ENCODE measurements at places on chromosomes 4 and X.

DNA sequence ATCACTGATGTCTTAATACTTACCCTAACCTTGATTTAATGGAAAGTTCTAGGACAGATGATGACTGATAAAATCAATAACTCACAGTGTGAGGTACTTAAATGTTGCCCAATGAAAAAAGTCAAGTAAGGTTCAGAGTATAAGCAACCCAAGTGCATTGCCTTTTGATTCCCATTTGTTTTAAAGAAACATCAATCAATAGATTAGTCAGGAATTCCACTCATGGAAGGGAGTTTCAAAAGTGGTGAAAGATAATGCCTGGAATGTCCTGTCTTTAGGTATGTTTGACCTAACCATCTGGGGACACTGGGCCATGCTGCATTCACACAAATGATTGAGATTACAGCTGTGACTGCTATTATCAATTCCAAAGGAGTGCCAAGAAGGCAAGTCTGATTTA is 259.7 kb downstream of the PPARGC1A start:
- no peaks in the 10 kb centered on the region for H3K4me1 ChIP-seq
- no peak overlapping the region for H3K4me3 ChIP-seq
- no peak for DNase-seq
- H3K27ac ChIP-seq, result no peak overlapping the region
- no peaks in the 10 kb centered on the region for H3K36me3 ChIP-seq

- no peak for DNase-seq
- H3K4me3 ChIP-seq, result peak overlapping the region; percentile 13
- H3K4me1 ChIP-seq, result no peaks in the 10 kb centered on the region
- no peaks in the 10 kb centered on the region for H3K36me3 ChIP-seq
- peaks cover 23% of the 10 kb centered on the region for H3K27me3 ChIP-seq
Measured at GRCh38 chr4:174214101-174214878, 69.2 kb downstream of the FBXO8 start.

DNA sequence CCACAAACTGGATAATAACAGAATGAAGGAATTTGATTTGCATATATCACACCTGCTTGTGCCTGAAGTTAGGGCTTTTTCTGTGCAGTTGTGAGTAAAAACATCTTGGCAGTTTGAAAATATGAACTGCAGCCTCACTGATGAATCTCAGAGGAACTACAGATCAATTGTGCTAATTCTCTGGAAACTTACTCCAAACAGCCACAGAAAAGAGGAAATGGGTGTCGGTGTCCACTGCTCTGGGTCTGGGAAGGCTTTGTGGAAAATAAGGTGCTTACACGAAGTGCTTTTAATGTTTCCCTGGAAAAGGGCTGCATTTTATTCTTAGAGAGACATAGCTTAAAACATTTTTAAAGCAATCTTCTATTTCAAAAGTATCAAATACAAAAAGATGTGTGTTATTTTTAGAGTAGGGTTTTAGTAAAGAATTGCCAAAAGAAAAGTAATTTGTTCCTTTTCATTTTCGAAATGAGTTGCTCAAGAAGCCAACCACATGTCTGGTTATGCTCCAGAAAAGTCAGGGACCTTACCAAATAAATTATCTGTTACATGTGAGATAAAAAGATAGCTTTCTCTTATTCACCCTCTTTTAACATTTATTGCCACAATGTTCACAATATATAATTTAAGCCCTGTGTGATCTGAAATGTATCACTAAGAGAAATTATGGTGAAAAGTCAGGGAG is 240.1 kb downstream of the FRAS1 start:
- H3K4me3 ChIP-seq, result no peak overlapping the region
- no peak overlapping the region for H3K27ac ChIP-seq
- no peaks in the 10 kb centered on the region for H3K36me3 ChIP-seq
- H3K4me1 ChIP-seq, result no peaks in the 10 kb centered on the region
- no peaks in the 10 kb centered on the region for H3K27me3 ChIP-seq

- H3K4me3 ChIP-seq, result peak overlapping the region; percentile 57
- no peaks in the 10 kb centered on the region for H3K27me3 ChIP-seq
- H3K27ac ChIP-seq, result peak overlapping the region; percentile 76
- H3K4me1 ChIP-seq, result peaks cover 3% of the 10 kb centered on the region
- no peaks in the 10 kb centered on the region for H3K36me3 ChIP-seq
- peak; percentile 86 for DNase-seq
Measured at GRCh38 chr4:30718021-30718542, 2.1 kb upstream of the PCDH7 start.

- H3K4me1 ChIP-seq, result peaks cover 3% of the 10 kb centered on the region
- H3K27me3 ChIP-seq, result no peaks in the 10 kb centered on the region
- DNase-seq, result no peak
- no peak overlapping the region for H3K4me3 ChIP-seq
- no peak overlapping the region for H3K27ac ChIP-seq
Measured at GRCh38 chr4:142345924-142346323, 500.2 kb downstream of the INPP4B start.

- H3K4me3 ChIP-seq, result no peak overlapping the region
- no peaks in the 10 kb centered on the region for H3K4me1 ChIP-seq
- no peaks in the 10 kb centered on the region for H3K27me3 ChIP-seq
- H3K36me3 ChIP-seq, result no peaks in the 10 kb centered on the region
- DNase-seq, result no peak
- H3K27ac ChIP-seq, result no peak overlapping the region
Measured at GRCh38 chr4:66059556-66059955, 389.3 kb upstream of the EPHA5 start.

- no peak for DNase-seq
- no peak overlapping the region for H3K27ac ChIP-seq
- H3K36me3 ChIP-seq, result no peaks in the 10 kb centered on the region
- no peaks in the 10 kb centered on the region for H3K27me3 ChIP-seq
- no peaks in the 10 kb centered on the region for H3K4me1 ChIP-seq
Measured at GRCh38 chrX:77922787-77923186, 12.3 kb downstream of the ATP7A start.

DNA sequence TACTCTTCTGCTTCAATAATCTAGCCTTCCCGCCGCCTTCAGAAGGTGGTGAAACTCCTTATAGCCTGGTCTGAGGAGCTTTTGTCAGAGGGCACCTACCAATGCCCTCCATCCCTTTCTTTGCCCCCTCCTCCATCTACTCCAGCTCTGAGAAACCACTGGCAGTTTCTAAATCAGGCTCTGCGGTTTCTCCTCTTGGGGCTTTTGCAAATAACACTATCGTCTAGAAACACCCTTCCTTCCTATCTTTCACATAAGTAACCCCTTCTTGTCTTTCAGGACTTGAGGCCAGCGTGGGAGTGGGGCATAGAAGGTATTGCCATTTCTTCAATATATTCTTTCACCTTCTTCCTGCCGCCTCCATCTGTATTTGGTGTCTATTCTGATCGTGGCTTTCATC is 1.2 kb upstream of the EFHC2 start:
- no peak for DNase-seq
- H3K27ac ChIP-seq, result no peak overlapping the region
- no peak overlapping the region for H3K4me3 ChIP-seq

GRCh38 chr4:177256950-177257349 is 52.7 kb upstream of the NEIL3 start:
- H3K36me3 ChIP-seq, result no peaks in the 10 kb centered on the region
- no peak overlapping the region for H3K27ac ChIP-seq
- no peak overlapping the region for H3K4me3 ChIP-seq
- H3K27me3 ChIP-seq, result no peaks in the 10 kb centered on the region
- DNase-seq, result no peak

GRCh38 chrX:108053218-108053617 is 8.4 kb downstream of the VSIG1 start:
- H3K27ac ChIP-seq, result no peak overlapping the region
- no peaks in the 10 kb centered on the region for H3K4me1 ChIP-seq
- H3K27me3 ChIP-seq, result no peaks in the 10 kb centered on the region
- H3K4me3 ChIP-seq, result no peak overlapping the region

- H3K27ac ChIP-seq, result no peak overlapping the region
- no peaks in the 10 kb centered on the region for H3K27me3 ChIP-seq
- no peak overlapping the region for H3K4me3 ChIP-seq
- H3K36me3 ChIP-seq, result no peaks in the 10 kb centered on the region
- DNase-seq, result no peak
- no peaks in the 10 kb centered on the region for H3K4me1 ChIP-seq
Measured at GRCh38 chrX:149131774-149132173, 373.3 kb downstream of the IDS start.

DNA sequence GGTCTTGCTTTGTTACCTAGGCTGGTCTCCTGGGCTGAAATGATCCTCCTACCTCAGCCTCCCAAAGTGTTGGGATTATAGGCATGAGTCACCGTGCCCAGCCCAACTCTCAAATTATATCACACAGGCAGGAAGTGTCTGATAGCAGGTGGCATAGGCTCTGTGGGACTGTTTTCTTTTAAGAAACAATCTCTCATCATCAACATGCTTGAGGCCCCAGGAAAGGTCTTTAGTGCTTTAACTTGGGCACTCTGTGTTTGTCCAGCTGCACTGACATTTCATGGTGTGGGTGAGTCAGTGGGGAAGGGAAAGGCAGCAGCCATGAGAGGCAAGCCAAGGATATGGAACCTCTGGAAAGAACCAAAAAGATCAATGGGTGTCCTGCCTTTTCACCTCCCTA is 88.1 kb upstream of the TSPAN5 start:
- H3K4me3 ChIP-seq, result no peak overlapping the region
- DNase-seq, result no peak
- H3K36me3 ChIP-seq, result no peaks in the 10 kb centered on the region
- H3K4me1 ChIP-seq, result no peaks in the 10 kb centered on the region

DNA sequence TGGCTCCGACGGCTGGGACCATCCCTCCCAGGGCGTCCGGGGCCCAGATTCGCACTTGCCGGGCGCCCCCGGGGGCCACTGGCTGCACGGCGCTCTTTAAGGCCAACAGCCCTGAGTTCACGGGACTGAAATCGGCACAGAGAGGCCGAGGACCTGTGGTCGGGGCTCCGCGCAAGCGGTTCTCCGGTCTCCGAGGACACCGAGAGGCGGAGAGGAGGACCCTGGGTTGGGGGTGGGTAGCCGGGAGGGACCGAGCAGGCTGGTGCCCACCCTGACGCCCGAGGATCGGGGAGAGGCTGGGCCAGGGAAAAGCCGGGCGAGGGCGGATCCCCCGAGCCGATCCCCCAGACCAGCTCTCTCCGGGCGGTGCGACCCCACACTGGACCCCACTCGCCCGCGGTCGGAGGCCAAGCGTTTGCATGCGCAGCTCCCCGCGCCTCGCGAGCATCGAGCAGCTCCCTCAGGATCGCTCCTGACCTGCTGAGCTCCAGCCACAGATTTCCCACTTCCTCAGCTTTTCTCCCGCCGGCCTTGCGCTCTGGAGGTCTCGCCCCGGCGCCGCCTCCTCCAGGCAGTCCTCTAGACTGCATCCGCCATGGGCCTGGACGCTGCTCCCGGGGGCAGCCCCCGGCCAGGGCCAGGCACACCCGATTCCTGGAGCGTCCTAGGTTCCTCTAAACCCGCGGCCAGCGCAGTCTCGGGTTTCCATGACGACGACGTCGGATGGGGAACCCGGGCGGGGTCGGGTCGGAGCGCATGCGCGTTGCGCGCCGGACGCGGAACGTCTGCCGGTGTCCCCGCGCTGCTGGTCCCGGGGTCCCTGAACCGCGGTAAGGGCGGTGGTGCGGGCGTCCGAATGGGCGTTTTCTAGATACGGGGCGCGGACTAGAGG is 17.6 kb upstream of the NAT8L start:
- peak overlapping the region; percentile 66 for H3K4me3 ChIP-seq
- H3K27me3 ChIP-seq, result peaks cover 15% of the 10 kb centered on the region
- H3K4me1 ChIP-seq, result peaks cover 10% of the 10 kb centered on the region

GRCh38 chr4:63563288-63564014 is 845.8 kb downstream of the TECRL start:
- no peaks in the 10 kb centered on the region for H3K4me1 ChIP-seq
- H3K27me3 ChIP-seq, result no peaks in the 10 kb centered on the region
- DNase-seq, result no peak
- no peak overlapping the region for H3K4me3 ChIP-seq
- no peak overlapping the region for H3K27ac ChIP-seq
- no peaks in the 10 kb centered on the region for H3K36me3 ChIP-seq

DNA sequence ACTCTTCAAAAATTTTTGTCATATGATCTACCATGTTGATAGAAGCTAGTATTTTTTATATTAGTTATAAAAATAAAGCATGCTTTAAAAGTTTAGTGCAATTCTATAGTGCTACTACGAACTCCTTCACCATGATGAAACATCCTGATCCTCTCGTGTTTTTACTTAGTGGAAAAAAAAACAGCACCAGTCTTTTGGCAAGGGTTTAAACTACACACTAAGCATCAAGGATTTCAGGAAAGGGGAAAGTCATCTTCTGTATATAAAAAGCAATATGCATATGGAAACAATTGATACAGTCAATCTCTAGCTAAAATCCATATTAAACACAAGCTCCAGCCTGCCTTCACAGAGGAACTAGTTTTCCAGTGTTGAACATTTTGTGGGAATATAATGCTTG is 18.7 kb downstream of the CHM start:
- H3K36me3 ChIP-seq, result no peaks in the 10 kb centered on the region
- H3K4me1 ChIP-seq, result no peaks in the 10 kb centered on the region
- DNase-seq, result no peak
- no peak overlapping the region for H3K4me3 ChIP-seq
- no peaks in the 10 kb centered on the region for H3K27me3 ChIP-seq
- H3K27ac ChIP-seq, result no peak overlapping the region

DNA sequence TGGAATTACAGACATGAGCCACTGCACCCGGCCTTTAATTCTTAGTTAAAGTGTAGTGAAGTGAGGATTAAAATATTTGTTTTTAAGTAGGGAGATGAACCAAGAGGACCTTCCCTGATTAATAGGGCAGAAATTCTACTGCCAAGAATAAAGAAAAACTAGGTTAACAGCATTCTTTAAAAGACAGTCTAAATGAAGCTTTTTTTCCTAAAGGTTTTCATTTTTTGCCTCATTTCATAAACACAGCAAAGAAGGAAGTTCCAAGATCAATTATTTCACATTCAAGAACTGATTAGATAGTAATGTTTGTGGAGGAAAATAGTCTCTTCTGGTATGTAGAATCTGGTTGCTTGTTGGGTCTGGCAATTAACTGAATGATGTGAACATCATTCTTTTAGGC is 112.1 kb upstream of the ARSJ start:
- no peak for DNase-seq
- no peaks in the 10 kb centered on the region for H3K27me3 ChIP-seq
- H3K36me3 ChIP-seq, result no peaks in the 10 kb centered on the region
- H3K4me3 ChIP-seq, result no peak overlapping the region

DNA sequence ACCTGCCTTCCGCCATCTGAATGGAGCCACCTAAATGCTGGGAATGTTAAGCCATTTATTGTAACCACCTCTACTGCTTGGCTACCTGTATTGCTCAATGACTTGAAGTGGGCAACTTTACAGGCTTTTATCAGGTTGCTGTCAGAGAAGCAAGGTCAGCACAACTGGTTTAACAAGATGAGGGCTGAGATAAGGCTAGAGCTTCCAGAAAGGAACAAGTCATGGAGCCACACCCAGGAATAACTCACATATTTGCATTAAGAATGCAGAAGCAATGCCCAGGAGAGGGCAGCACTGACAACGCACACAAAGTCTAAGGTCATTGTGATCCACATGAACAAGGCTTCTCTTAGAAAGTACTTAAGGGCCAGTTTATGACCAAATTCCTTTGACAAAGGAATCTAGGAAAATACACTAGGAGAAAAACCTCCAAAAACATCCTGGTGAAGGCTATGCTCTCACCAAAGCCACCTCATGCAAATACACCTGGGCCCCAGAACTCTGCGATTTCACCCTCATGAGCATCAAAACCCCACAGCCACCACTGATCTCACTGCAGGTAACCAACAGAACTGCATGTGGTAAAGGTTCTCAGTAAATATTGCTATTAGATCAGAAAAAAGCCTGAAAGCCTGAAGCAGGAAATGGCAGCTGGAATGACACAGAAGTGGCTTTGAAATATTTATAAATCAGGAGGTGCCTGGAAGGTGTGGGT is 15.0 kb upstream of the STS start:
- H3K4me3 ChIP-seq, result no peak overlapping the region
- no peak overlapping the region for H3K27ac ChIP-seq
- H3K27me3 ChIP-seq, result no peaks in the 10 kb centered on the region
- H3K36me3 ChIP-seq, result no peaks in the 10 kb centered on the region

All from ascending aorta (tissue), 2 donors.